CD4-positive, alpha-beta T cell (primary cell): ENCODE measurements at places on chromosomes 4 and X. TPM values are rescaled to one million over a fixed set of nuclear protein-coding genes. Genes with fewer than 3 reads are reported as not detected.

DUX4 gene
- not detected for total RNA-seq

DNA sequence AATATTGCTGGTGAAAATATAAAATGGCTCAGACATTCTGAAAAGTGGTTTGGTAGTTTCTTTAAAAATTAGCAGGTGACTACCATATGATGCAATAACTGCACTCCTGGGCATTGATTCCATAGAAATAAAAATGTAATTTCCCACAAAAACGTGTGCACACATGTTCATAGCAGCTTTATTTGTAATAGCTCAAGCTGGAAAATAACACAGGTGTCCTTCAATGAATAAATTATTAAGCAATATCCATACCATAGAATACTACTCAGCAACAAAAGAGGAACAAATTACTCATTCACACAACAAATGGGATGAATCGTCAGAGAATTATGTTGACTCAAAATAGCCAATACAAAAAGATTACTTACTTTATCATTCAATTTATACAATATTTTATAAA, 893.7 kb upstream of the SLIT2 start:
- H3K36me3 ChIP-seq, result no peaks in the 10 kb centered on the region
- no peak for DNase-seq
- H3K4me1 ChIP-seq, result no peaks in the 10 kb centered on the region

GRCh38 chr4:168153596-168154440, 61.5 kb downstream of the ANXA10 start:
- no peaks in the 10 kb centered on the region for H3K36me3 ChIP-seq
- DNase-seq, result peak; percentile 34
- no peaks in the 10 kb centered on the region for H3K4me1 ChIP-seq
- H3K27ac ChIP-seq, result no peak overlapping the region

ADH1A gene
- total RNA-seq, result not detected

PDLIM5 gene
- 23.0 TPM for total RNA-seq

DNA sequence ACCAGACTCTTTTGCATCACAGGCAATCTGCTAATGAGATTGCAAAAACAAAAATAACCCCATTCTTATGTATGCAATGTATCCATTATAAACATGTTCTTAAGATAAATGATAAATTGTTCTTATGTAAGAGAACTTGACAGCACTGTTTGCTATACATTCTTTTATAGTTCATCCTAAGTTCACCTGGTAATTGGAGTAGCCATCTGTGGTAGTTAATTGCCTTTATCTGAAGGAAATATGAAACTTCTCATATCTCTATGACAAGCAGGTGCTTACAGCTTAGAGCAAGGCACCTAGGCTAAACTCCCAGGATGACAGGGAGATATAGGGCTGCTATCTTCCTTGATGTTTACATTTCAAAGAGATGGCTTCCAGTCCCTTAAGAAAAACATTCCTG, 21.3 kb upstream of the CLCN5 start:
- no peak for DNase-seq
- no peaks in the 10 kb centered on the region for H3K36me3 ChIP-seq
- no peak overlapping the region for H3K27ac ChIP-seq
- H3K4me3 ChIP-seq, result no peak overlapping the region
- no peaks in the 10 kb centered on the region for H3K4me1 ChIP-seq

DNA sequence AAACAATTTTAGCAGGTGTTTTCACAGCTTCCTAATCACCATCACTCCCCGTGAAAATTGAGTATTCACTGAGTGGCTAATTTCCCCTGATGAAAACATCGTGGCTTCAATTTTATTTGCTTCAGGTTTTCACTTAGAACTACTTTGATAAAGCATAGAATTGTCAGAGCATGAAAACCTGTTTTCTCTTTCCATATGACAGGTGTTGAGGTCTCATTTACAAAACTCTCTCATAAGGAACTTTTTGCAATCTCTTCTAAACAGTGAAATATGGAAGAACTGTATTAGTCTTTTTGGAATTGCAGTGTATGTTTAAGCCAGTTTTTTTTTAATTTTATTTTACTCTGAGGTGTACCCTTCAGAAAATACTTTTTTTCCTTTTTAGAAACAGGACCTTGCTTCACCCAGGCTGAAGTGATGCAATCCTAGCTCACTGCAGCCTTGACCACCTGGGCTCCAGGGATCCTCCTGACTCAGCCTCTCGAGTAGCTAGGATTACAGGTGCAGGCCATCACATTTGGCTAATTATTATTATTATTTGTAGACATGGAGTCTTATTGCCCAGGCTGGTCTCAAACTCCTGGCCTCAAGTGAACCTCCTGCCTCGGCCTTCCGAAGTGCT, 111.2 kb upstream of the RAPGEF2 start:
- no peaks in the 10 kb centered on the region for H3K4me1 ChIP-seq
- DNase-seq, result no peak
- H3K27ac ChIP-seq, result no peak overlapping the region
- H3K27me3 ChIP-seq, result no peaks in the 10 kb centered on the region
- no peaks in the 10 kb centered on the region for H3K36me3 ChIP-seq

DNA sequence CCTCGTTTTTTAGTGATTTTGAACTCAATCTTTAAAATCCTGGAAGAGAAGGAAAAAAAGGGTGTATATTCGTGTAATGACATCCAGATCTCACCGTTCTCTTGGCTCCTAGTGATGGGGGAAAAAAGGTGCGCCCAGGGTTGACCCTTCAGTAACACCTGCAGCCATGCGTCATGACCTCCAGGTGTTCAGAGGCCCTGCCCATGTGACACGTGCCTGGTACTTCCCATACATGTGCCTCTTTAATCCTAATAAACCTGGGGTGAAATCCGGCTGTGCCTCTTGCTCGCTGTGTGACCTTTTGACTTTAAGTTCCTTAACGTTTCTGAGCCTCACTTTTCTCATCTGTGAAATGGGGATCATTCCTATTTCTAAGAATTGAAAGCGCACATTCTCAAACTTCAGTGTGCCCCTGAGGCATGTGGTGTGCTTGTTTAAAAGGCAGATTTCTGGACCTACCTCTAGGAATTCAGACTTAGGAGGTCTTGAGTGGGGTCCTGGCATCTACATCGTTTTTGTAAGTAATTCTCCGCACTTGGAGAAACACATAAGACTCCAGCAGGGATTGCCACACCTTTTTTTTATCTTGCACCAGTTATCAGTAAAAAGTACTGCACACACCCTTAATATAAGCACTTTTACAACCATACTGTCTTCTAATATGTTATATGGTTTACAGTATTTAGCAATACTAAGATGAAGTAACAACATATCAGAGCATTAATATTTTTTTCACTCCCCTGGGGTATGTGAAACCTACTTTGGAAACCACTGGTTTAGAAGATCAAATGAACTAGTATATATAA, 90.1 kb downstream of the RELL1 start:
- no peak overlapping the region for H3K4me3 ChIP-seq
- no peaks in the 10 kb centered on the region for H3K36me3 ChIP-seq
- DNase-seq, result no peak
- H3K27ac ChIP-seq, result no peak overlapping the region
- no peaks in the 10 kb centered on the region for H3K4me1 ChIP-seq

GRCh38 chr4:108029731-108030130, 40.0 kb downstream of the HADH start:
- peaks cover 20% of the 10 kb centered on the region for H3K36me3 ChIP-seq
- H3K27ac ChIP-seq, result no peak overlapping the region
- no peaks in the 10 kb centered on the region for H3K27me3 ChIP-seq
- no peak for DNase-seq
- H3K4me1 ChIP-seq, result peaks cover 36% of the 10 kb centered on the region

DNA sequence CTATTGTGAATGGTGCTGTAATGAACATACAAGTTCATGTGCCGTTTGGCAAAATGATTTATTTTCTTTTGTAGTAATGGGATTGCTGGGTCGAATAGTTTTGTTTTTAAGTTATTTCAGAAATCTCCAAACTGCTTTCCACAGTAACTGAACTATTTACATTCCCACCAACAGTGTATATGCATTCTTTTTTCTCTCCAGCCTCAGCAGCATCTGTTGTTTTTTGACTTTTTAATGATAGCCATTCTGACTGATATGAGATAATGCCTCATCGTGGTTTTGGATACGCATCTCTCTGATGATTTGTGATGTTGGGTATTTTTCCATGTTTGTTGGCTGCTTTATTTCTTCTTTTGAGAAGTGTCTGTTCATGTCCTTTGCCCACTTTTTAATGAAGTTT, 246.3 kb upstream of the ADGRL3 start:
- no peaks in the 10 kb centered on the region for H3K36me3 ChIP-seq
- no peaks in the 10 kb centered on the region for H3K27me3 ChIP-seq
- H3K4me1 ChIP-seq, result no peaks in the 10 kb centered on the region
- H3K4me3 ChIP-seq, result no peak overlapping the region

DNA sequence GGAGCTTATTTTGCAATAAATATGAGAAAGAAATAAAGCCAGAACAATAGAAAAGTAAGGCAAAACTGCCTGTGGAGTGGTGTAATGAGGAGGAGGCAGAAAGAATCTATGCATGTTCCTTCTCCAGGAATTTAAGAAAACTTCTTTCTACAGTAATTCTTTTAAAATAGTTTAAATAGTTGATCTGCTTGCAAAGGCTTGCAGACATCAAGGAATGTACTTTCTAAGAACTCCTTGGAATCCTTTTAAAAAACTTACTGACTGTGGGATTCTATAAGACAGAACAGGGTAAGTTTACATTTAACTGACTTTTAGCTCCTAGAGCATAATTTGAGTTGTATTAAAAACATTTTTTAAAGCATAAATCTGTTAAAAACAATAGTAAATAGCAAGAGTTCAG, 63.2 kb upstream of the ALB start:
- no peaks in the 10 kb centered on the region for H3K27me3 ChIP-seq
- H3K4me1 ChIP-seq, result no peaks in the 10 kb centered on the region
- DNase-seq, result no peak

- H3K36me3 ChIP-seq, result no peaks in the 10 kb centered on the region
- H3K27me3 ChIP-seq, result no peaks in the 10 kb centered on the region
- no peak overlapping the region for H3K4me3 ChIP-seq
Measured at GRCh38 chr4:85740431-85740861, 265.5 kb downstream of the ARHGAP24 start.

- no peaks in the 10 kb centered on the region for H3K36me3 ChIP-seq
- no peak overlapping the region for H3K4me3 ChIP-seq
- peaks cover 6% of the 10 kb centered on the region for H3K4me1 ChIP-seq
Measured at GRCh38 chr4:26030260-26030667, 116.2 kb downstream of the SMIM20 start.

GALNTL6 gene
- total RNA-seq, result not detected

DNA sequence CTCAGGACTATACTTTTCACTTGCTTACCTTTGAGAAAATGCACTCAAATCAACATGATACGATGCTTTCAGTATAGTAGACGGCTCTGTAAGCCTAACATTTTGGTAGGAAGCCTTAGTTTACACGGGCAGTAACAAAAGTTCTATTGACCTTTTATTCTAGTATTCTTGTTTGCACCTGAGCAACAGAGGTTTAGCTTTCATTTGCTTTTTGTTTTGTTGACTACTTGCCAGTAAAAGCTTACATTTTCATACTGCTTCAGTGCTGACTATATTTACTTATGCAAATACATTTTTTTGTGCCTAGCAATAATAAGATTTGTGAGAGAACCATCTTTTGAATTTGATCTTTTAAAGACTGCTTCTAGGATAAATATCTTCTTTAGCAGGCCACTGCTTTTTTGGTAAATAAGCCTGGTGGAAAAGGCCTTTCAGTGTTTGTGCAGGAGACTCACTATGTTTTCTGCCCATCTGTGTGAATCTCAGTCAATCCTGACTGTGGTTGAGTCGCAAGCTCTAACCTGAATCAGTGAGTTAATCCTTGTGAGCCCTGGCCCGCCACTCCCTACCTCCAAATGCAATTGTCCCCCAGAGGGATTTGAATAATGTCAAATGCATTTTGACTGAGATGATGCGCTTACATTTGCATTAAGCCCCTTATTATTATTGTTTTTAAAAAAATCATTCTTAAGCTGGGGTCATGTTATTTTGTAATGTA, 21.9 kb downstream of the FHIP1A start:
- H3K36me3 ChIP-seq, result no peaks in the 10 kb centered on the region
- H3K4me3 ChIP-seq, result no peak overlapping the region
- H3K27me3 ChIP-seq, result no peaks in the 10 kb centered on the region
- DNase-seq, result no peak

FAM47C gene
- total RNA-seq, result not detected

MTMR8 gene
- 3.1 TPM for total RNA-seq

DNA sequence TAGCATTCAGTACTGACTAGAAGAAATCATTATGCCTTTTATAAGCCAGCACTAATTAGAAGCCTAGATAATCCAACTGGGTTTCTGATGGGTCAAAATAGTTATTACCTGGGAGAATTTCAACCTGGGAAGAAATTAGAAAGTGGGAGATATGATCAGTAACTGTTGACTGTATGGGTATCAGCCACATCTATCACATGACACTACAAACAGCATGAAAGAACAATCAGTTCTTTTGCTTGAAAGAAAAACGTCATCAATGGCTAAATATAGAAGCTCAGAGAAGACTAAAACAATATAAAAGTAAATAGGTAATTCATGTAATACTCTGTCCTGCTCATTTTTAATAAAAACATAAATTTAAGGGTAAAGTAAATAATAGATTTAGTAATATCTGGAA, 145.1 kb downstream of the CAMK2D start:
- H3K27me3 ChIP-seq, result no peaks in the 10 kb centered on the region
- H3K36me3 ChIP-seq, result no peaks in the 10 kb centered on the region
- H3K27ac ChIP-seq, result no peak overlapping the region
- DNase-seq, result no peak

KLHL5 gene
- total RNA-seq, result 17.7 TPM

- H3K4me3 ChIP-seq, result no peak overlapping the region
- H3K27me3 ChIP-seq, result peaks cover 9% of the 10 kb centered on the region
- no peaks in the 10 kb centered on the region for H3K36me3 ChIP-seq
- no peaks in the 10 kb centered on the region for H3K4me1 ChIP-seq
- H3K27ac ChIP-seq, result no peak overlapping the region
Measured at GRCh38 chr4:15917297-15917696, 21.2 kb downstream of the FGFBP1 start.

DNA sequence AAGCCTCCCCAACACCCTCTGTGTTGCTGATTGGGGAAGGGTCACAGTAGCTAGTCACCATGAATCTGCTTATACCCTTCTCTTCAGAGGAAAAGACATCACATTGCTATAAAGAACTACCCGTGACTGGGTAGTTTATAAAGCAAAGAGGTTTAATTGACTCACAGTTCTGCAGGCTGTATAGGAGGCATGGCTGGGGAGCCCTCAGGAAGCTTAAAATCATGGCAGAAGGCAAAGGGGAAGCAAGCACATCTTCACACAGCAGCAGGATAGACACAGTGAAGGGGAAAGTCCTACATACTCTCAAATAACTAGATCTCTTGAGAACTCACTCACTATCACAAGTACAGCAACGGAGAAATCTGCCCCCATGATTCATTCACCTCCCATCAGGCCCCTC, 229.4 kb upstream of the FTHL17 start:
- H3K4me3 ChIP-seq, result no peak overlapping the region
- H3K27ac ChIP-seq, result no peak overlapping the region
- no peaks in the 10 kb centered on the region for H3K4me1 ChIP-seq
- no peaks in the 10 kb centered on the region for H3K36me3 ChIP-seq
